ENCODE measurements at places on chromosomes 1 and 21.
A peak's percentile ranks its signal among the peaks of the same experiment; 100 is the strongest.

GRCh38 chr1:200369131-200369530 is 40.7 kb downstream of the ZNF281 start:
- no peak for DNase-seq

GRCh38 chr1:214448536-214448935 is 102.9 kb downstream of the PTPN14 start:
- DNase-seq: peak; percentile 14

- DNase-seq: no peak
These were observed 29.4 kb upstream of the CCDC27 start for GRCh38 chr1:3722846-3723245.

DNA sequence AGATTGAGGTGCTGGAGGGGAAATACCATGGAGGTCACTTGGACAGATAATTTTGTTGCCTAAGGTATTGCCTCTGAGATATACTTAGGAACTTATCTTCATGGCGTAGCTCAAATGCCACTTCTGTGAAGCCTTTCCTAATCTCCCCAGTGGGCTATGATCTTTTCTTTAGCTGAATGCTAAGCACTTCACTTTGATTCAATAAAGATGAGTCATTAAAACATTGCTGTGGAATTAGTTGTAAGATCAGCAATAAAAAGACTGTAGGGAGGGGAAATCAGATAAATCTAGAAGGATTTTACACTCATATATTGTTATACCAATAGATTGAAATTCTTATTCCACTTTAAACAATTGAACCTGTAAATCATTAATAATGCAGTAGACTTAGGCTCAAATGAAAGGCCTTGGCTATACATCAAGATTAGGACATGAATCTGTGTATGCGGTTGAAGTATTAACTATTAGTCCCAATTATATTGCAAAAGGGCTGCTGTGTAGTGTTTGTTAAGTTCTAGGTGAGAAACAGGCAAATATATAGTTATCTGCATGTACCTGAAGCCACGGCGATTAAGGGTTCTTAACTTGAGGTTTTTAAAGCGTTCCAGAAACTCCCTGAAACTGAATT is 19.2 kb upstream of the MAGOH start:
- no peak for DNase-seq

- no peak for DNase-seq
These were observed 24.5 kb downstream of the SPOCD1 start for GRCh38 chr1:31791131-31791858.

DNA sequence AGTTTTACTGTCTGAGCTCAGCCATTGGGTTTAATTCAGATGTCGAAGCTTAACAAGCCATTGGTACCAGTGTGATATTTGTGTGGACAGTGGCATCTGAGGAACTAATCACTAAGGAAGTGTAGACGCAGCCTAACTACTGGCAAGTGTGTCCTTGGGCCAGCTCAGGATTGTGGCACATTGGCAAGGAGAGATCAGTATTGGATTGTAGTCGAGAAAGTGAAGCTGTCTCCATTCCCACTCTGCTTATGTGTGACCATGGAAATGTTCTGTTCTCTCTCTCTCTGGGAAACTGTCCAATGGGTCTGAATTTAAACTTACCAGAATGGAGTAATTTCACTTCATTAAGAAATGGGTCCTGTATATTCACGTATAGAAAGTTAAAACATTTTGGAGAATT is 112.2 kb downstream of the ITSN1 start:
- no peak for DNase-seq

GRCh38 chr21:42187976-42188653 is 30.8 kb upstream of the ABCG1 start:
- DNase-seq: peak; percentile 33

GRCh38 chr1:226447932-226448665 is 40.2 kb upstream of the PARP1 start:
- no peak for DNase-seq

- no peak for DNase-seq
These were observed 18.9 kb downstream of the ARHGEF16 start for GRCh38 chr1:3473381-3473844.

DNA sequence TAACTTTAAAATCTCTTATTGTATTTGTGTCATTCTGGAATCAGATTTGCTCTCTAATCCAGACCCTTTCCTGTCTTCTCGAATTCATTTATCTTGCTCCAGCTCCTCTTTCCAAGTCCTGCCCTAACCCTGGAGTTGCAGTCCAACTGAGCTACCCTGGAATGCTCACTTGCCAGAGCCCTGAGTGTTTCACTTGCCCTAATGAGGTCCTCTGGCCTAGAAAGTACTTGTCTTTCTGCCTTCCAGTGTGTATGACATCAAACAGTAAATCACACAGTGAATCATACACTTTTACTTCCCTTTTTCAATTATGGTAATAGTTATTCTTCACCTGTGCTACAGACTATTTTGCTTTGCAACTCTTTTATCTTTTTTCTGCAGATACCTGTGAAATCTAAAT is 96.9 kb downstream of the NEK7 start:
- no peak for DNase-seq

DNA sequence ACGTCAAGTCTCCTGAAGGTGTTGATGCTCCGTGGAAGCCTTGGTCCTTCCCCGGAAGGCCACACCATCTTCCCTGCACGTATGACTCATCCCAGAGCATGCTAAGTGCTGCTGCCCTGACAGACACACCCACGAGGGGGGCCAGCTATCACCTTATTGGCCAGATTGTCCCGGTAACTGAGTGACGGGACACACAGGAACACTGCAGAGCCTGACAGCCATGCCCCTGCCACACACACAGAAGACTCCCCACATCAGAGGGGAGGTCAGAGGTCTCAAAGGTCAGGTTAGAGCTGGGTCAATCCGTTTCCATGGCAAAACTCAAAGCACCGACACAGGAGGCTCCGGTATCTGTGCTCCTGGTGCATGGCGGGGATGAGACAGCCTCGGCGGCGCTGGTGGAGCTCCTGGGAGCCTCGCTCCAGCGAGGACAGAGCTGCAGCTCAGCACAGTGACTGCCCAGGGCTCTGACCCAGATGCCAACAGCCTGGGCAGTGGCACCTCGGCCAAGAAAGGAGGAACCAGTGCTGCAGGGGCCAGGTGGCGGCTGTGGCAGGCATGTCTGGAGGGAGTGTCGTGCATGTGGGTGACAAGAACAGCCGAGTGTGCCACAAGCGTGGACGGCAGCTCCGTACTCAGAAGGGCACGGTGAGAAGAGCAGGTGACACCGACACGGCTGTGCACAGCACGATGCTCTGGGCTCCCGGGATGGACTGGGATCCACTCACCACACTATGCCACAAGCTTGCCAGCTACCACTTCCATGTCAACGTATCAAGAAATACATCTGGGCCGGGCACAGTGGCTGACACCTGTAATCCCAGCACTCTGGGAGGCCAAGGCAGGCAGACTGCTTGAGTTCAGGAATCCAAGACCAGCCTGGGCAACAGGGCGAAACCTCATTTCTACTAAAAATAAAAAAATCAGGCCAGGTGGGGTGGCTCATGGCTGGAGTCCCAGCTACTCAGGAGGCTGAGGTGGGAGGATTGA is 14.8 kb upstream of the TMEM240 start:
- DNase-seq: no peak

- no peak for DNase-seq
These were observed 21.8 kb downstream of the TGFBR3 start for GRCh38 chr1:91864017-91864700.

- no peak for DNase-seq
These were observed at the start of gene PLEKHG5 for GRCh38 chr1:6491480-6491962. TSS of gene PLEKHG5 (minus strand) at chr1:6491667. CDS start at chr1:6477571, 14,096 bp downstream.

DNA sequence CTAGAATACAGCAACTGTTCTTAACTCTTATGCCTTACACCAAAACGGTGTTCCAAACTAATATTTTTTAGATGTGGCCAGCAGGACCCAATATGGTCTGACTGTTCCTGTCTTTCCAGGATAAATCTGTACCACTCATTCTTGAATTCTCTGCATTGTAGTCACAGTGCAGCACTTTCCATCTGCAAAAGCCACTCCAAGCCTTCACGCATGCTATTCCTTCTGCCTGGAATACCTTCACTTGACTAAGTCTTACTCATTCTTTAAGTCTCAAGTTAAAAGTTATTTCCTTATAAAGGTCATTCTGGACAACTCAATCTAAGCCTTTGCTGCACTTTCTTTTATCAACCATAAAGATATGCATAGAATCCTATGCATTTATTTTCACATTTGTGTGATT is 1194.5 kb downstream of the PLA2G4A start:
- no peak for DNase-seq

GRCh38 chr1:48002142-48002541 is 5.0 kb upstream of the TRABD2B start:
- DNase-seq: no peak

GRCh38 chr1:116374353-116375147 is 1.5 kb downstream of the ATP1A1 start:
- no peak for DNase-seq

GRCh38 chr21:32900814-32901213 is 124.9 kb upstream of the OLIG2 start:
- DNase-seq: no peak

- no peak for DNase-seq
These were observed 32.7 kb downstream of the TRIM11 start for GRCh38 chr1:228373681-228374571.

- DNase-seq: no peak
These were observed 64.0 kb upstream of the TARDBP start for GRCh38 chr1:10948463-10948775.

- DNase-seq: no peak
These were observed 206.5 kb downstream of the ZP4 start for GRCh38 chr1:237684236-237684635.

GRCh38 chr1:62336995-62337705 is 17.9 kb upstream of the KANK4 start:
- DNase-seq: no peak

GRCh38 chr21:46393451-46393940 is 65.2 kb upstream of the DIP2A start:
- peak; percentile 45 for DNase-seq

GRCh38 chr1:10904396-10905358 is 107.8 kb upstream of the TARDBP start:
- no peak for DNase-seq

DNA sequence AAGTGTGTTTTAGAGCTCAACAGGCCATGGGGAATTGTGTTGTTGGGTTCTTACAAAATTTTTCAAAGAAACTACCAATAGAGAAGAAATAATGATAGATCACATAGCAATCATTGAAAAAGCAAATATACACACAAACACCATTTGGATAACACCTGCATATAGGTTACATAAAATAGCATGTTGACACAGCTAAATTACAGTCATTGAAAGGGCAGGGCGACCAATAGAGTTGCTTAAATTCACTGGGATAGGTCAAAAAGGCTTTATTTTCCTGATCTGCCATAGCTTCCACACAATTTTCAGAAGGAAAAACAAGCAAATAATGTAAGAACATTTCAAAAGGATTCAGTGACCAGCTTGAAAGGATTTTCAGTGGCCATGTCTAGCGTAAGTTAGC is 57.9 kb upstream of the FGGY start:
- no peak for DNase-seq

DNA sequence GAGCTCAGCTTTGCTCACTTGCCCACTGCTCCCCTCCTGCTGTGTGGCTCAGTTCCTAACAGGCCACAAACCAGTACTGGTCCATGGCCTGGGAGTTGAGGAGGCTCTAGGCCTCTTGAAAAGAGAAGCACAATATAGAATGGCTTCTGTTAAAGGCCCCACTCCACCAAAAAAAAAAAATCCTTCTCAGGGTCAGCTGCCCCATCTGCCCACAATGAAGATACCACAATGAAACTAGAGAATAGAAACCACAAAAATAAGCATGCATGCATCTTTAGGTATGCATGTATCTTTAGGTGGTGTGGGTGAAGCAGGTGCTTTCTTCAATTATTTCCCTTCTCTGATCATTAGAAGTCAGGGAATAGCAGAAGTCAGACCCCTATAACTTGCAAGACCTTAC is 620.4 kb upstream of the BEND5 start:
- DNase-seq: no peak

DNA sequence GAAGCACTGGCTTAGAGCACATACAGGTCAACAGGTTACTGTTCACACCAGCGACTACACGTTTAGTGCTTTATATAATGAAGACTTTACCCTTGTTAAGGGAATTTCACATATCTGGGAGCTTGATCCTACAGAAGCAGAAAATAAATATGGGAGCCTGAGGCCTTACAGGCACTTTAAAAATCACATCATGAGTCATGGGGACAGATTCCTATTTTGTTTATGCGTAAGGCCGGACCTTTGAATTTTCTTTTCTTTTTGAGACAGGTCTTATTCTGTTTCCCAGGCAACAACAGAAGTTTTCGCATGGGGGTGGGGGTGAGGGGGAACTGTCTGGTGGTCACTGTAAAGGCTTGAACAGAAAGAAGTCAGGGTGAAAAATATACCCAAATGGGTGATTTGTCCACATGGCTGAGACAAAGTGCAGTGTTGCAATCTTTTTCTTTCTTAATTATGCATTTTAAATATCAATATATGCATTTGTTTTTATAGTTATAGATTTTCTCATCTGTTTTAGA is 276.7 kb downstream of the KCNH1 start:
- DNase-seq: no peak

DNA sequence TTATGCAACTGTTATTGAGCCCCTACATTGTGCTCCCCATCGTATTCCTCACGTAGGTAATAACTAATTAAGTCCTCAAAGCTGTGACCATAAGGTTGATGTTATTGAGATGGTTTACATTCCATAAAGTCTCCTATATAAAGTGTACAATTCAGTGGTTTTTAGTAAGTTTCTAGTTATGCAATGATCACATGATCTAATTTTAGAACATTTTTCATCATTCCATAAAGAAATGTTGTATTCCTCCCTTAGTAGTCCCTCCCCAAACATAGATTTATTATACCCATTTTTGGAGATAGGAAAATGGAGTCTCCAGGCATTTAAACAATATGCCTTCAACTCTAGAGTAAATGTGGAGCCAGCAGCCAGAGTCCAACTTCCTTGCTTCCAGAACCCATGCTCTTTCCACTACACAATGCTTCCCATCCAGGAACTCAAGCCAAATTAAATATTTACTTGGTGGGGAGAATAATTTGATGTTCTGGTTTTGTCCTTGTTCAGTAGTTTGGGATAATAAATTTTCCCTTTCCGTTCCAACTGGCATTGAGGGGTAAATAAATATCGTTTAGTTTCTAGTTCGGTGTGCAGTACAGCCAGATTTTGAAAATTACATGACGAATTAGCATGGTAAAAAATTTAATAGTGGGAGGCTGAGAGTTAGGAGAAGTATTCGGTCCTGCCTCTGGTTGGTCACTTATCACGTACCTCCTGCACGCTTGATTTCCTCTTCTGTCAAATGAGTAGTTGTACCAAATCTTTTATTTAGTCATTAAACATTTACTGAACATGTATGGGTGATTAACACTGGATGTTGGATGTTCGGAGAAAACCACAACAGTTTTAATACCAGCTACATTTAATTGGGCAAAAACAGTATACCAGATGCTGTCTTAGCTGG is 66.3 kb downstream of the CACHD1 start:
- DNase-seq: no peak

- DNase-seq: no peak
These were observed 184.8 kb downstream of the BRINP2 start for GRCh38 chr1:177355575-177355974.
